ENCODE measurements at places on chromosomes 13 and 19. TPM values are rescaled to one million over a fixed set of nuclear protein-coding genes. Genes with fewer than 3 reads are reported as not detected.

The OVOL3 gene
- total RNA-seq = not detected

The PALM gene
- not detected for total RNA-seq

The ZFP28 gene
- total RNA-seq = 12.2 TPM

The FFAR3 gene
- total RNA-seq = not detected

- DNase-seq = no peak
These were observed 18.6 kb upstream of the STRN4 start for GRCh38 chr19:46764817-46765291.

GRCh38 chr13:44437356-44438233 is 64.0 kb downstream of the SERP2 start:
- no peak for DNase-seq

DNA sequence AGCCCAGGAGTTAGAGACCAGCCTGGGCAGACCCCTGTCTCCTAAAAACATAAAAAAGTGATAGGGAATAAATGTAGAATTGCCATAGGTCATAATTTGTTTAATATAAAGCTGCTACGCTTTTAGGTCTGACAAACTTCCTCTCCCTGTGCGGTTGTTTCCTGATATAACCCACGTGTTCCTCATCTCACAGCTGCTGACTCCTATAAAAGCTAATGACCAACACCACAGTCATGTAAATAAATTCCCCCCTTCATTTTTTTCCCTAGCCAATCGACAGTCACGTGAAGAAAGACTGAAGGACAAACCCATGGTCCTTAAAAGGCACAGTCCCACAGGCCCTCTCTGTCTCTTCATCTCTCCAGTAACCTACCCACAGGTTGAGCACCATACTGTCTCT is 27.5 kb downstream of the ZNF266 start:
- no peak for DNase-seq

DNA sequence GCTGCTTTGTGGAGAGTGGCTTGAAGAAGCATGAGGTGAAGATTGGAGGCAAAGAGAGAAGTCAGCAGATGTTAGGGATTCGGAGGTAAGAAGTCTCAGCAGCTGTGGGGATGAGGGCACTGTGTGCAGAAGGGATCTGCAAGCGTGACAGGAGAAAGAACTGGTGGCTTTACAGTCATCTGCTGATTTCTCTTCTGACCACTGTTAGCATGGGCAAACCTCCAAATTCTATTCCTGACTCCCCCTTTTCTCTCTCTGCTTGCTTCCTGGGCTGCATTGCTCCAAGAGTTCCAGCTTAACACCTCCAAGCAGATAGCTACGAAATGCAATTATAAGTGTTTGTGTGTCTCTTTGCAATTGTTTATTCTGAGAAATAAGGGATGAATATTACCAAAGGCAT is 159.6 kb downstream of the GGACT start:
- no peak for DNase-seq
